ENCODE measurements at places on chromosomes 2 and 18. TPM values are rescaled to one million over a fixed set of nuclear protein-coding genes. Genes with fewer than 3 reads are reported as not detected.

The IL1A gene
- total RNA-seq = not detected

The ROCK2 gene
- total RNA-seq = 181 TPM

The ZNG1B gene
- 29.9 TPM for total RNA-seq

The CARF gene
- total RNA-seq = 16.6 TPM
